ENCODE measurements at places on chromosomes 16 and 17.

GRCh38 chr17:60079401-60080243 is 901 bp upstream of the HEATR6 start:
- DNase-seq, result no peak

GRCh38 chr16:66569131-66569530 is 2.9 kb downstream of the CMTM1 start:
- DNase-seq, result no peak

- no peak for DNase-seq
Measured at GRCh38 chr17:83057397-83057761, 22.0 kb upstream of the METRNL start.

- no peak for DNase-seq
Measured at GRCh38 chr17:41513168-41513547, 5.5 kb downstream of the KRT15 start.

GRCh38 chr16:85123891-85124635 is 11.8 kb upstream of the CIBAR2 start:
- no peak for DNase-seq

- no peak for DNase-seq
Measured at GRCh38 chr17:66633317-66633965, 201.5 kb upstream of the CACNG5 start.

DNA sequence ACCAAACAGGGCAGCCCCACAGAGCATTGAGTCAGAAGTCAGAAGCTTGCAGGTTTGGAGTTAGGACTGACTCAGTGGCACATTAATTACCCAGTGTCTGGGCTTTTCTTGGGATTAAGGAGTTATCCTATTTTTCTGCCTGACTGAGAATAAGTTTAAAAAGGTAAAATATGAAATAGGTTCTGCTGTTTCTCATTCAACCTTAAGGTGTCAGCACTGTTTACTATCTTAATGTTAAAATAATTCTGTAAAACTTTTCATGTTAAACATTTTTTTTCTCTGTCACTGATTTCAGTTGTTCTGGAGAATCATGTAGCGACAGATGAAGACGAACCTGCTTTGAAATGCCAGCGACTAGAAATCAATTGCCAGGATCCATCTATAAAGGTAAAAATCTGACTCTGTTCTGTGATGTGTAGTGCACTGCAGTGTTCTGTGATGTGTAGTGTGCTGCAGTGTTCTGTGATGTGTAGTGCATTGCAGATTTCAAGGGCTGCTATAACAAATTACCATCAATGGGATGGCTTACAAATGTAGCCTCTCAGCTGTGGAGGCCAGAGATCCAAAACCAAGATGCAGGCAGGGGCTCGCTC is 128.0 kb downstream of the LAT start:
- no peak for DNase-seq

DNA sequence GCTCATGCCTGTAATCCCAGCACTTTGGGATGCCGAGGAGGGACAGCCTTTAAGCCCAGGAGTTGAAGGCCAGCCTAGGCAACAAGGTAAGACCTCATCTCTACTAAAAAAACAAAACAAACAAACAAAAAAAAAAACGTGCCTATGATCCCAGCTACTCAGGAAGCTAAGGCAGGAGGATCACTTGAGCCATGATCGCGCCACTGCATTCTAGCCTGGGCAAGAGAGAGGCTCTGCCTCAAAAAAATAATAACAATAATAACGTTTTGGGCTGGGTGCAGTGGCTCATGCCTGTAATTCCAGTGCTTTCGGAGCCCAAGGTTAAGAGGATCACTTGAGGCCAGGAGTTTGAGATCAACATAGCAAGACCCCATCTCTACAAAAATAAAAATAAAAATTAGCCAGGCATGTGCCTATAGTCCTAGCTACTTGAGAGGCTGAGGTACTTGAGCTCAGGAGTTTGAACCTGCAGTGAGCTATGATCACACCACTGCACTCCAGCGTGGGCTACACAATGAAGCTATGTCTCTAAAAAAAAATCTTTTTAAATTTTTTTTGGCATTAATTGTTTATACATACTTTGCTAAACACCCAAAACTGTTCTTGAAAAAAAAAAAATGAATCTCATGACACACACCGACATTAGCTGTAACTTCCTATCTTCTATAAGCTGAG is 3.3 kb downstream of the PHLPP2 start:
- no peak for DNase-seq

GRCh38 chr17:7836596-7837407 is 2.8 kb downstream of the KDM6B start:
- peak; percentile 75 for DNase-seq

GRCh38 chr17:79789943-79790804 is 6.7 kb downstream of the CBX8 start:
- DNase-seq, result no peak

DNA sequence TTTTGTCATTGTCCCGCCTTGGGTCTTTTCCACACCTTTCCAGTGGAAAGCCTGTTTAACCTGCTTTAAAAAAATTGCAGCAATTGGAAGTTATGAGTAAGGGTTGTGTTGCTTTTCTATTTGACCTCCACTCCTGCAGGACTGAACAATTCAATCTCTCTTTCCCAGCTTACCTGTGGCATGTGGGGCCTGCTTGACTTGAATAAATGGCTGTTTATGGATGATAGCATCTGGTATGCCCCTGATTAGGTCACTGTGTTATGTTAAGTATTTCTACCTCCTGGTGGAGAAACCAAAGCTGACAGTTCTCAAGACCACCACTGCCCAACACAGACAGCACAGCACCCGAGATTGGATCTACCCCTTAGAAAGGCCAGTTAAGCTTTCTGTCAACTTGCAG is 64.8 kb upstream of the NOG start:
- DNase-seq, result no peak

GRCh38 chr16:24723663-24724062 is 5.8 kb upstream of the TNRC6A start:
- no peak for DNase-seq

GRCh38 chr16:4319454-4320421 is 3.9 kb downstream of the GLIS2 start:
- DNase-seq, result no peak

- peak; percentile 42 for DNase-seq
Measured at GRCh38 chr16:31094424-31095120, at the start of gene VKORC1. VKORC1 (minus strand) TSS chr16:31094797; CDS start chr16:31094729, 68 bp downstream.

- no peak for DNase-seq
Measured at GRCh38 chr17:76383546-76384221, 725 bp upstream of the SPHK1 start.

GRCh38 chr16:27334838-27335237 is 21.1 kb downstream of the IL4R start:
- no peak for DNase-seq

GRCh38 chr17:55158439-55158838 is 106.3 kb upstream of the HLF start:
- DNase-seq, result no peak

DNA sequence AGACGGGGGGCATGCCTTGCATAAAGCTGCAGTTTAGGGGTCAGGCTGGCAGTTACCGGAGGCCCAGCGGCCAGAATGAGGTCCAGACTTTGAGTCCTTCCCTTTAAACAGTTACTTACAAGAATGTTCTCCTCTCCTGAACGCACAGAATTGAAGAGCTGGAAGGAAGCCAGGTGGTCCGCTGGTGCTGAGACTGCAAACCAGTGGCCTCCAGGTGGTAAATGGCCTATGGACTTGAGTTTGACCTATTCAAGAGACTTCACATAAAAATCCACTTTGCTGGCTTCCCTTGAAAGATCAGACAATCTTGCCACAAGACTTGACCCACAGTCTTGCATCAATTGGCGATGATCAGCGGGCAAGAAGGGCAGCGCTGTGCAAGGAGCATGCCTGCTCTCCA is 14.7 kb upstream of the SEZ6 start:
- DNase-seq, result no peak

- DNase-seq, result no peak
Measured at GRCh38 chr16:56894331-56894917, 29.4 kb downstream of the SLC12A3 start.

GRCh38 chr16:278863-279366 is 1.5 kb upstream of the ARHGDIG start:
- DNase-seq, result no peak

DNA sequence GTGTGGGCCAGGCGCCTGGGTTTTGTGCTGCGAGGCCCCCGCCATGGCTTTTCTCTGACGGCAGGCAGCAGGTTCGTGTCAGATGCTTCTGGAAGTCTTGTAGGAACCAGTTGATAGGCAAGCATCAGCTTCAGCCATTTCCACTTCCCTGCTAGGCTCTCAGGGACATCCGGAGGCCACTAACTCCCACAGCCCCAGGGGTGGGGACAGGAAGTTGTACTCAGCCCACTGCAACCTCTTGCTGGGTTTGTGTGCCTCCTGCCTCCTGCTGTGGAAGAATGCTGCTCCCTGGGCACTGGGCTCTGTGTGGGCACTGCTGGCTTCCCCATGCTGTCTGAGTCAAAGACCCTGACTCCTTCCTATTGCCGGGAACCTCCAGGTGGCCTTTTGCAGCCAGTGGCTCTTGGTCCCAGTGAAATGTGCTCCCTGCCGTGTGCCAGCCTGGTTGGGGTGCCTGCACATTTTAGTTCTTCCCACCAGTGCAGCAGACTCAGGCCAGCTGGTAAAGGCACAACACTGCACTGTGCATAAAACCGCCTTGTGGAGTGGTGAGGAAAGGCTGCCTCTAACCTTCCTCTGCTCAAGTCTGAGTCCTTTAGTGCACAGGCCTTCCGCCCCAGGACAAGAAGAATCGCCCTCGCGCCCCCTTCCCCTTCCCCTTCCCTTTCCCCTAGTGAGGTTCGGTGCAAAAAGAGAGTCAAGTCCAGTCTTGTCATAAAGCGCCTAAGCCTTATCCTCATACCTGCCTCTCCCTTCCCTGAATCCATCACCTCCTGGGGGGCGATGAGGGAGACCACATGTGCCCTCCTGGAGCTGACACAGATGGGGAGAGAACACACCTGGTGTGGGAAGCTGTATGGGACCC is 16.6 kb downstream of the LDHD start:
- no peak for DNase-seq

- DNase-seq, result no peak
Measured at GRCh38 chr17:46977750-46978488, 1.1 kb downstream of the RPRML start.

DNA sequence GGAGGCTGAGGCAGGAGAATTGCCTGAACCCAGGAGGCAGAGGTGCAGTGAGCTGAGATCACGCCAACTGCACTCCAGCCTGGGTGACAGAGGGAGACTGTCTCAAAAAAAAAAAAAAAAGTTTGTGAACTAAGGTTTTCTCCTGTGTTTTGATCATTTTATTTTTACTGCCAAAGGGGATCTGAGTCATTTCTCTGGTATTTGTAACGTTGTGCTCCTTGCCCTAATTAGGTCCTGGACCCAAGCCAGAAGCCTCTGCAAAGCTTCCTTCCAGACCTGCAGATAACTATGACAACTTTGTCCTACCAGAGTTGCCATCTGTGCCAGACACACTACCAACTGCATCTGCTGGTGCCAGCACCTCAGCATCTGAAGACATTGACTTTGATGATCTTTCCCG is 32.1 kb downstream of the IST1 start:
- DNase-seq, result no peak

DNA sequence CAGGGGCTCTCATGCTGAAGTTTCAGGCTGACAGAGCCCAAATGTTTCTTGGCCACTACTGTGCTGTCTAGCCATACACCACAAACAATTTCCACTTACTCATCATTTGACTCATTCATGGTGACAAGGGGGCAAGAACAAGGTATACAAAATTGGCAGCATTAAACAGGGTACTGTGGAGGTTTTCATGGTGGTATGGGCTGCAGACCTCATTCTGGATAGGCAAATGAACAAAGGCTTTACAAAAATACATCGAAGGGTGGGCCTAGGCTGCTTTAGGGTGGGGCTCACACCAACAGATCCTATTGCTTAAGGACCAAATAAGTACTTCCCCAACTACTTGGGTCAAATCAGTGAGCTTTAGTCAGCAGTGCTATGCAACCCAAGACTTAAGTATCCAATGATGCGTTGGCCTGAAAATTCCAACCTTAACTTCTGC is 53.0 kb downstream of the N4BP1 start:
- no peak for DNase-seq

- no peak for DNase-seq
Measured at GRCh38 chr17:67637901-67638641, 79.7 kb upstream of the NOL11 start.

GRCh38 chr17:29709866-29710519 is 87.3 kb upstream of the CORO6 start:
- no peak for DNase-seq

DNA sequence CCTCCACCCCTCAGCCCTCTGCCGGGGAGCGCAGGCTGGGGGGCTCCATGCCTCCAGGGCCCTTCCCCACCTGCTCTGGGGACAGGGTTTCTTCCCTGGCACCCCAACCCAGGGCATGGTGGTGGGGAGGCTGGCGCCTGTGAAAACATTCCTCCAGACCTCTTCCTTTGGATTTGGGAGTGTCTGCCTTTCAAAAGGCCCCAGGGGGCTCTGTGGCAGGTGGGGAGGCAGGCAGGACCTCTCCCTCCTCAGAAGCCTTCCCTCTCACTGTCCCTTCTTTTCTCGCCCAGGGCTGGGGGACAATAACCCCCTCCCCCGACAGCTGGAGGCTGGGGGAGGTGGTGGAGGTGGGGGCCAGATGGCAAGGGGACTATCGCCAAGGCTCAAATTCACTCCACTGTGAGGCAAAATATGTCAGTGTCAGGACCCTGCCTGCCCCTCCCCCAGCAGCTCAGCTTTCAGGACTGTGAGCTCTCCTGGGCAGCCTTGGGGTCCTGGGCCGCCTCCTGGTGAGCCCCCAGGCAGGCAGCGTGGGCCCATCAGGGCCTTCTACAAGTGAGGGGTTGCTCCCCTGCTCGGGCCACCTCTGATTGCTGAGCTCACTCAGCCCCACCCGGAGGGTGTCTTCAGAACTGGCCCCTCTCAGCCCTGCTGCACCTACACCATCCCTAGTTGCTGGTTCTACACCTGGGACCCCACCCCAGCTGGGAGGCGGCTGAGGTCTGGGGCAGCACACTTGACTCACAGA is 1.8 kb downstream of the CDH15 start:
- no peak for DNase-seq

- no peak for DNase-seq
Measured at GRCh38 chr16:67917140-67917851, 14.4 kb downstream of the CTRL start.

DNA sequence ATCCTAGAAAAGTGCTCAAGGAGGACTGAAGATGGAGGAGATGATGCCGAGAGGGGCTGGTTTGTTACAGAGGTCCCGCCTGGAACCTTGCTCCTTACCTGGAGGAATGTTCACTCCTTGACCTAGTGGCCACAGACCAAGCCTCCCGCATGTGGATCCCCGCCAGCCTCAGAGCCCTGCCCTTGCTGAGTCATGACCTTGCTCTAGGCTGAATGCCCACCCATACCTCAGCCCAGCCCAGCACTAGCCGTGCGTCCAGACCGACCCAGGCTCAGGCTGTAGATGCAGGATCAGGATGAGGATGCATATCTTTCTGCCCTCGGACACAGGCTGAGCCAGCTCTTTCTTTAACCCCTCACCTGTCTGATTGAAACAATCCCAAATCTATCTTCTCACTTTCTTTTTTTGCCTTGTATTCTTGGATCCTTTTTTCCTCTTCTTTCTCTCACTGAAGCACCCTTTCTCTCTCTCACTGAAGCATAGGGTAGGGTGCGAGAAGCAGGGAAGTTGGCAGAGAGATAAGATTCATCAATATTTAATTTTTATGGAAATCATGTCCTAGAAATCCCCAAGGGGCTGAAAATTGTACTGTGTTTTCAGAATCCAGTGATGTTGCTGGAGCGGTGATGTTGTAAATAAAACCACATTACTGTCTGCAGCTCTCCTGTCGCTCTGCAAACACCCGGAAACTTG is 34.9 kb downstream of the WSCD1 start:
- no peak for DNase-seq

Measured in NCI-H187 treated with DMSO at 0.1 percent for 48 hours (cell line).